AG04450 (cell line): ENCODE measurements at places on chromosomes 6 and 20.

DNA sequence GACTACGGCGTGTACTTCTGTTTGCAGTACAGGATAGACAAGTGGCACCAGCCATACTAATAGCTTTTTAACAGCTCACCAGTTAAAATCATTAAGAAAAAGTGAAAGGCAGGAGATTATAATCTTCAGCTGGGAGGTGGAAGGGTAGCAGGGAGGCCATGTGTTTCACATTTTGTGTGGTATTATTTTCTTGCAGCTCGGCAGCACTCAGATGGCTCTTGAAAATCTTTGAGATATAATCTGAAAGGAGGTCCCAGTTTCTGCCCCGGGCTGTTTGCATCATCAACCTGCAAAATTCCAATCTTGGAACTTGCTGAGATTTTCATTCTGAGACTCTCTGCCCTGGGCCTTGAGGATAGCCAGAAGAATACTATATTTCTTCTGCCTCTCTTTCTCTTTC lies 87.5 kb upstream of the HDAC2 start:
- no peak for DNase-seq

- no peak for DNase-seq
Measured at GRCh38 chr6:125099211-125100073, 54.1 kb upstream of the TPD52L1 start.

DNA sequence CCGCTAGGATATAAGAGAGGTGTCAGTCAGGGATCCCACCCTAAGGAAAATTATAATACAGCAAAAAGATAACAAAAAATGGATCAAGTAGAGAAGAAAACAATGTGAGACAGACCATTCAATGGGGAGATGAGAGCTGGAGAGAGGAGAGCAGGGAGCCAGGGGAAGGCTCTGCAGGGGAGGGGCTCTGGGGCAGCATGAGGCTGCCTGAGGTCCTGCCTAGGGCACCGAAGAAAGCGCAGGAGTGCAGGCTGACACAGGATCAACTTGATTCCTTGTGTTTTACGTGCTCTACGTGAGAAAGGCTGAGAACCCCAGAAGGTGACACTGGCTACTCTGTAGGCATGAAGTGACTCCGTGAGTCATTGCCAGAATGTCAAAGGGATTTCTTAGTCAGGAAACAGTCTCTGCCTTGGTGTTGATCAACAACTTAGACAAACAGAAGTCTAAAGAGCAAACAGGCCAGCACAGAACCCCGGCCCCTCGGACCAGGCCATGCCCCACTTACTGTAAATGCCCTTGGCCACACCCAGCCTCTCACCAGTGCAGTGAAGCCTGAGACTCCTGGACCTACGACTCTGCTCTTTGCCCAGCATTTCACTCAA lies 290.1 kb upstream of the PRDM1 start:
- DNase-seq, result no peak

DNA sequence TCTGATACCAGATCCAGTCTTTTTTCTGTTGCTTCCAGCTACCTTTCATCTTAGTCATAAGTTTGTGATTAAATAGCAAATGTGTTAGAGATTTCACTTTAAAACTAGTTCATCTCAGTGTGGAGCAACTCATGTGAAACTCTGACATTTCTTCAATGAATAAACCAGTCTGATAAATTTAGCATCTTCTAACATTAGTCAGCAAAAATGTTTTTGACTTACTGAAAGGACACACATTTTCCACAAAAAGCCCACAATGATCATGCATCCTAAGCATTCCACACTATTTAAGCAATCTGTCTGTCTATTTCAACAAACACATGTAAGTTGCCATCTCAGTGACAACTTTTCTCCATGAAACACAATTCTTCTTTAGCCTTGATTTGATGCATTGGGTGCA lies 222.2 kb upstream of the SLC35B3 start:
- no peak for DNase-seq

DNA sequence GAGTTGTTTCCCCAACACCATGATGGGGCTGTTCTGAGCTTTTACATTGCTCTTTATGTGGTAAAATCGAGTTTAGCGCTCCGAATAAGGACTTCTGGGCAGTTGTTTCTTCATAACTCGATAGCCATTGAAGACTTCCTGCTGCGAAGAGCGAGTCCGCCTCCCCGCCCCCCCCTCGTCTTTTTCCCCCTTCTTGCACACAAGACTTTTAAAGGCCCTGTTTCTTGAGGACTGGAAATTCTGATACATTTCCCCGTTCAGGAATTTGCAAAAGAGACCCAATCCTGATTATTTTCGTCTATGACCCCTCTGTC lies 1.5 kb upstream of the CITED2 start:
- no peak for DNase-seq

- DNase-seq, result no peak
Measured at GRCh38 chr20:60332523-60332922, 374.3 kb downstream of the CDH26 start.

DNA sequence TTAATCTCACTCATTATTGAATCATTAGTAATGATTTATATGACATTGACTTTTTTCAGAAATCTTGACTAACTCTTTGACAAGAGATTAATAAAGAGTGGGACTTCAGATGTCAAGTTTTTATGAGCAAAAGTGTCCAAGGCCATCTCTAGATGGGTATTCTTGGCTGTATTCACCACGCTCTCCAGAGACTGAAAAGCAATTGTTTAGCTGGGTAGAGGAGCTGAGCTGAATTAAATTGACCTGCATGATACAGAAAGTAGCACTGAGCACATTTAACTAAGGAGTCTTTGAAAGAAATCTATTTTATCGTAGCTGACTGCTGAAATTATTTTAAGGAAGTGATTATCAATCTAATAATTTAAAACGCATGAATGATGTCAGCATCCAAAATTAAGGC lies 89.4 kb downstream of the LINC00237 start:
- DNase-seq, result no peak

DNA sequence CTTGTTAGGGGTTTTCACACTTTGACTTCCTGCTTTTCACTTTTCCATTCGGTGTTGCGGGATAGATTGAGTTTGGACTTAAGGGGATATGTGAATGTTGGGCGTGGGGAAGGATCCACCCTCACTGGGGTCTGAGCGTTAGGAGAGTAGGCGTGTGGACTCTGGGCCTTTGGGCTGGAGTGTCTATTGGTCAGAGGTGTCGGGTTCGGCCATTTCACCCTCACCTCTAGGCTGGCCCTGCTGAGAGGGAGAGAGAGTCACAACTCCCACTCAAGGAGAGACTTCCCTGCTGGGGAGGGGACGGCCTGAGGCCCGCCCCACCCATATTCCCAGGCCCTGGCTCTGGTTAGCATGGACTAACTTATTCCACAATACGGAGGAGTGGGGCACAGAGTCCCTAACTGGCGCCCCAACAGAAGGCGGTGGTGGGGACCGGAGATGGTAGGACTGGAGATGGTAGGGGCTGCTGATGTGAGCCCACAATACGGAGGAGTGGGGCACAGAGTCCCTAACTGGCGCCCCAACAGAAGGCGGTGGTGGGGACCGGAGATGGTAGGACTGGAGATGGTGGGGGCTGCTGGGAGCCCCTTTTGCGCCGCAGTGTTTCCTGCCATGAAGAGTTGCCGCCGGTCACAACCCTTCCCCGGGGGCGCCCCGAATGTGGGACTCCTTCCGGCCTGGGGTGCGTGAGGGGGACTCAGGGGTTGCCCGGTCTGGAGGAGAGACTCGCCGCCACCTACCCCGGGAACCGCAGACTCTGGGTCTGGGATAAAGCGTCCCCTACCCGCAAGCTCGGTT lies 1.4 kb upstream of the PTPRA start:
- no peak for DNase-seq

DNA sequence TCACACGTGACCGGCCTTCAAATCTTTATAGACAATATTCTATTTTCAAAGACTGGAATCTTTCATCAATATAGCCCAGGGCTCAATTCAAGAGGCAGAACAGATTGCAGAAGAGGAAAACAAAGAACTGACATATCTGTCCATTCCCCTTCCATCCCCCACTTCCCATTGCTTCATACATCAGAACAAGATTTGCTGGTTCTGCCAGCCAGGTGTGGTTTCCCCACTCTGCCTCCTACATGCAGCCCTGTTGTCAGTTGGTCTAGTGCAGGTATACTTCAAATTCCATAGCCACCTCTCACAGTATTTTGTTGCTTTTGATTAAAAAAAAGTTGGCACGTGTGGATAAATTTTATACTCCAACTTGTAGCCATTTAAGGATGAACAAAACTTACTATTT lies 174.9 kb downstream of the CD109 start:
- DNase-seq, result no peak

DNA sequence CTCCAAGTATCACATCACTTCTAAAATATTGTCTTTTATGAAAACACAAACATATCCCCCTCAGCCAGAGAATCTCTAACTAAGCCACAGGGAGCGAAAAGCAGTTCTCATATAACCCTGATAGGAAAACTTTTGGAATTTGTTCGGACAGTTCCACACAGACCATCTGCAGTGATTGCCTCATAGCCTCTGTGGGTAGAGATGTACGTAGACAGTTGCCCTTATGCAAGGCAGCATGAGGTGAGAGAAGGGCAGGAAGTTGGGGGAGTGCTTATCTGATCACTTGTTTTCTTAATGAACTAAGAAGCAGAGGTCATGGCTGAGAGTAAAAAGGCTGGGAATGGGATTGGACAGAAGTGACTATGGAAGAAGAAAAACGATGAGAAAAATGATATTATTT lies 39.6 kb downstream of the SLC23A2 start:
- DNase-seq, result peak; percentile 70

- no peak for DNase-seq
Measured at GRCh38 chr6:92647630-92648029, 771.7 kb downstream of the EPHA7 start.

DNA sequence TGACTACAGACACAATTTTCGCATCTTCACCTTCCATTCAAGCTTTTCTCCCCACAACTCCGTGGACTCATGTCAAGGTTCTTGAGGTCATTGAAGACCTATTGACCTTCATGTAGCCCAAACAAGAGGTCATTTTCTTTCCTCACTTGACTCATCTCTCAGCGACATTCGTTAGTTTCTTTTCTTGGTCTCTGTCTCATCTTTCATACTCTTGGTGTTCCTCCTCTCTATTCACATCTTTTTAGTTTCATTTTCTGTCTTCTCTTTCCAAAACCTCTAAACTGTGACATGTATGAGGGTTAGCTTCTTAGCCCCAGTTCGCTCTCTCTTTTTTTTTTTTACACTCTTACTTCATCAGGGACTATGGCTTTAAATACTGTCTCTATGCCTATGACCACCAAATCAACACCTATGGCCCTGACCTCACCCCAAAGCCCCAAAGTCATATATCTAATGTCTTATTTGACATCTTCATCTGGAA lies 128.6 kb upstream of the BACH2 start:
- DNase-seq, result no peak

GRCh38 chr20:62666736-62667529 lies 24.6 kb downstream of the SLCO4A1 start:
- no peak for DNase-seq

- no peak for DNase-seq
Measured at GRCh38 chr6:12200015-12200564, 90.1 kb upstream of the EDN1 start.

DNA sequence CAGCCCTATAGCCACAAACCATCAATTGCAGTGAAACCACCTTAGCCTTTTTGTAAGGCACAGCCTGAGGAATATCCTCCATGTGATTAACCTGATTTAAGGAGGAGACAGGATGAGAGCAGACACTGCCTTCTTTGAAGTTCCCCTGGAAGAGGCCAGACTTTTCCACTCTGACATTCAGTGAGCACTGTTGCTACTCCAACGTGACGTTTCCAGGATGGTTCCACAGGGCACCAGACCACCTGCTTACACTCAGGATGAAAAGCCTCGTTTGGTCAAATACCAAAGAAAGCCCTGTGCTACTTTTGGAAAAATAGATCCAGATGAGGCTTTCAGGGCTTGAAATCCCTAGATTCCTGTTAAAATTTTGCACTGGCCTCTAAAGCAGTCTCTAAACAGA lies 1102.1 kb upstream of the FLRT3 start:
- no peak for DNase-seq

- no peak for DNase-seq
Measured at GRCh38 chr6:26243752-26244151, 121.2 kb upstream of the BTN3A2 start.

DNA sequence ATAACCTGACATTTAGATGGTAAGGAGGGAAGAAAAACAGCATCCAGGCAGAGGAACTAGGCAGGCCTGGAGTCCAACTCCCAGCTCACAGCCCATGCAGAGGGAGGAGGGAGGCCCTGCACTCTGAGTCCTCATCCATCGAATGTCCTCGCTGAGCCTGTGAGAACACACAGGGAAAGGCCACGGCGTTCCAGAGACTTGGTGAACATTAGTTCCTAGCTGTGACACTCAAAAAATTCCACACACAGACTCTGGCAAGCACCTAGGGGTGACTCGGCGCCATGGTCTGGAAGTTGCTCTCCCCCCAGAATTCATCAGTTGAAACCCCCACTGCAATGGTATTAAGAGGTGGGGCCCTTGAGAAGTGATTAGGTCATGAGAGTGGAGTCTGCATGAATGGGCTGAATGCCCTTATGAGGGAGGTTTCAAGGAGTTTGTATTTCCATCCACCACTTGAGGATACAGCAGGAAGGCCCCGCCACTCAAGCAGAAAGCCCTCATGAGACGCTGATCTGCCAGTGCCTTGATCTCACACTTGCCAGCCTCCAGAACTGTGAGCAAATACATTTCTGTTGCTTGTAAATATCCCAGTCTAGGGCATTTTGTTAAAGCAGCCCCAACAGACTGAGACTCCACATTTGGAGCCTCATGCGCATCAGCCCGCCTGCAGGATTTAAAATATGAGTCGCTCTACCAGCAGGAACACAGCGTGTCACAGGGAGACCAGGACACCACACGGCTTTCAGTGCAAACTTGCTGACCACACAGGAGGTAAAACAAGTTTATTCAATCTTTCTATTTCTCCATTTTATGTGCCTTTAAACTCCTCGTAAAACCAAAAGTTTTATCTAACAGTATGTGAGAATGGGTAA lies 73.9 kb downstream of the WDR27 start:
- DNase-seq, result no peak

DNA sequence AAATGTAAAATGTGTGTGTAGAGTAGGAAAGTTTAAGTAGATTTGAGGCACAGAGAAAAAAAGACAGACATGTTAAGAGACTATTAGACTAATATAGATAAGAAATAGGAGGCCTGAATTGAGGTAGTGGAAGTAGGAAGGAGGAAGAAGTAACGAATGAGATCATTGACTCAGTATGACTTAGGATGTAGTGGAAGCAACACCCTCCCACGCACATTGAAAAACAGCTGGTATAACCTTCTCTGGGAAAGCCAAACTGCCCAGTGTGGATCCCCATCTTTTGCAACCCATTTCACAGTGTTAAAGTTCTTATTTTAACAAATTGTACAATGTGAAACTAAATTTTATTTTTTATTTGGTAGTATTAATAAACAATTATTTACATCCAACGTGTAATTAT lies 89.1 kb downstream of the GRIK2 start:
- DNase-seq, result no peak
